Left cardiac atrium (tissue), 4 donors: ENCODE measurements at places on chromosomes 11 and 22. TPM values are rescaled to one million over a fixed set of nuclear protein-coding genes. Genes with fewer than 3 reads are reported as not detected.

DNA sequence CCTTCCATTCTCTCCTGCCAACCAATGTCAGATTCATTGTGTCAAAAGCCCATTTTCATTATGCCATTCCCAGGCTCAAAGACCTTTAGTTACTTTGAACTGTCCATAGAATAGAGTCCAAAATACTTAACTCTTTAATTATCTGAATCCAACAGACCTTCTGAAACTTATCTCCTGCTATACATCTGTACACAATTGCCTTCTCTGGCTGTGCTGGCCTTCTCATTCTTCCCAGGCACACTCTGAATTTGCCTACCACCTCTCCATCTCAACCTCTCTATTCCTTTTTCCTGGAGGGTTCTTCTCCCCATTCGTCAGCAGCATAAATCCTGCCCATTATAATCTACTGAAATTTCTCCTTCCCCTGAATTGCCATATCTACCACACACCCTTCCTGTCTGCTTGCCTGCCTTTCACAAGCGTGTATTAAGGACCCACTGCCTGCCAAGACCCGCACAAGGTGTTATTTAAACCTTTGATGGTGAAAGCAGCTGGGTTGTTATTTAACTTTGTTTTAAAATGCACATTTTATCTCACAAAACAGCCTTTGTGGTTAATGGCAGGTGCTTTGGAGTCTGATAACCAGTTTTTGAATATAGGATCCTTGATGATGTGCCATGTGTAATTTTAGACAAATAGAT is 125.9 kb downstream of the CCDC81 start:
- DNase-seq: no peak

DNA sequence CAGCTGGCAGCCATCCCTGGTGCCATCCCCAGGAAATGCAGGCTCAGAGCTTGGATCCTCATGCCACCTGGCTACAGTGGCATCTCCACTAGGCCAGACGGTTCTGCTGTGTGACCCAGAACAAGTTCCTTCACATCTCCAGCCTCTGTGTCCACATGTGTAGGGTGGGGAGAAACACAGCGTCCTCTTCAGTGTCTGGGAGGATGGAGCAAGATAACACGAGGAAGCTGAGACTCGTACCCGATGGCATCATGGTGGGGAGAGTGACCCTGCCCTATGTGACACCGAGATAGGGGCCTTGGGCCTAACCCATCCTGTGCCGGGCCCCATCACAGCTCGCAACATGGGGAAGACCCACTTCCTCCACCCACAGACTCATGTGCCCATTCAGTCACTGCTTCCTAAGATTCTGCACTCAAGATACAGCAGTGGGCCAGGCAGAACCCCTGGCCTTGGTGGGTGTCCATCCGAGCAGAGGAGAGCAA is 78.5 kb downstream of the MORC2 start:
- DNase-seq: no peak

- no peak for DNase-seq
Observed at GRCh38 chr11:128508770-128509510, 78.4 kb downstream of the ETS1 start.

Gene QSER1
- 18.3 TPM for total RNA-seq
